ENCODE measurements at places on chromosomes 6 and 20. TPM values are rescaled to one million over a fixed set of nuclear protein-coding genes. Genes with fewer than 3 reads are reported as not detected.

GRCh38 chr20:24785141-24786110, 163.6 kb upstream of the CST7 start:
- no peaks in the 10 kb centered on the region for H3K4me1 ChIP-seq
- H3K27me3 ChIP-seq, result no peaks in the 10 kb centered on the region
- DNase-seq, result no peak

- H3K4me3 ChIP-seq, result no peak overlapping the region
- H3K36me3 ChIP-seq, result no peaks in the 10 kb centered on the region
- no peak for DNase-seq
- H3K27ac ChIP-seq, result no peak overlapping the region
- no peaks in the 10 kb centered on the region for H3K4me1 ChIP-seq
- H3K27me3 ChIP-seq, result no peaks in the 10 kb centered on the region
Measured at GRCh38 chr6:44036196-44036595, 91.1 kb downstream of the MRPL14 start.

GRCh38 chr6:57127763-57128162, 37.8 kb downstream of the ZNF451 start:
- H3K4me3 ChIP-seq, result no peak overlapping the region
- H3K36me3 ChIP-seq, result peaks cover 18% of the 10 kb centered on the region
- H3K4me1 ChIP-seq, result no peaks in the 10 kb centered on the region
- H3K27ac ChIP-seq, result no peak overlapping the region

- H3K36me3 ChIP-seq, result no peaks in the 10 kb centered on the region
- no peak for DNase-seq
- no peak overlapping the region for H3K4me3 ChIP-seq
- H3K27ac ChIP-seq, result no peak overlapping the region
- H3K27me3 ChIP-seq, result no peaks in the 10 kb centered on the region
- H3K4me1 ChIP-seq, result no peaks in the 10 kb centered on the region
Measured at GRCh38 chr6:9517806-9518205, 897.1 kb downstream of the TFAP2A start.

DNA sequence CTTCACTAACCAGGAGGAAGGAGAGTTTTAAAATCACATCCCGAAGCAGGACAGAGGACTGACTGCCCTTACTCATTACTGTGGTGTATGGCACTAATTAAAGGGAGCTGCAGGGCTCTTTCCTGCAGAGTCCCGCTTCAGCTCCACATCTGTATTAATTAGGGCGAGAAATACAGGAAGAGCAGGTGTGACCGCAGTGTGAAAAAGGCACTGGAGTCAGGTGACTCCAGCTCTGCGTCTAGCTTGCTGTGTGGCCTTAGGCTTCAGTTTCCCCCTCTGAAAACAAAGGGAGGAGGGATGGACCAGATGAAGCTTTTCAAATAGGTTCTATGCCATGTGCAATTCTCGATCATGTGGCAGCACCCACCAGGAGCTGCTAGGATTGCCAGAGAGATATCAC, 34.0 kb downstream of the KIAA1755 start:
- H3K27ac ChIP-seq, result no peak overlapping the region
- H3K36me3 ChIP-seq, result no peaks in the 10 kb centered on the region
- H3K4me1 ChIP-seq, result no peaks in the 10 kb centered on the region
- peaks cover 3% of the 10 kb centered on the region for H3K27me3 ChIP-seq
- no peak overlapping the region for H3K4me3 ChIP-seq
- DNase-seq, result no peak

GRCh38 chr6:53862662-53863462, 68.1 kb downstream of the LRRC1 start:
- H3K4me3 ChIP-seq, result no peak overlapping the region
- DNase-seq, result no peak
- no peaks in the 10 kb centered on the region for H3K4me1 ChIP-seq
- H3K36me3 ChIP-seq, result no peaks in the 10 kb centered on the region
- no peaks in the 10 kb centered on the region for H3K27me3 ChIP-seq

DNA sequence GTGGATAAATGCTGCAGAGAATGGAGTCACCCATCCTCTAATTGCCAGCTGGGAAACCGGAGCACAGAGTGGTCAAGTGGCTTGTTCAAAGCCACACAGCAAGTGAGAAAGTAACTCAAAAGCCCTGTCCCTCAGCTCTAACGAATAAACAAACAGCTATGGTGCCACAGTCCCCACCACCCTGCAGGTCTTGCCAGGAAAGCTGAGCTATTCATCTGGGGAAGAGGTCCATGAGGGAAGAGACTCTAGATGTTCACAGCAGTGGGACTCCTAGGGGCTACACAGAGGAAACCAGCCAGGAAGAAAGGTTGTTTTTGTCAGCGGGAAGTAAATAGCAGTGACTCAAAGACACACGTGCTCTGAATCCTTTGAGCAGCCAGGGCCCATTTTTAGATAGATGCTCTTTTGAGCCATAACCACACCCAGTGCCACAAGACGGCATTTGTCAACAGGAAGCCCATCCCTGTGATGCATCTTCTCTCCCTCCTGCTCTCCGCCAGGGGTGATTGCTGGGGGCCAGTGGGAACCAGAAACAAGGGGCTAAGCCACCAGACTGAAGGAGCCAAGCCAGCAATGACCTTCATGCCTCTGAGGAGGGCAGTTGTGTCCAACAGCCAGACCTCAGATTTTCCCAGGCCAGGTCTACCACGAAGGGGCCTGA, 32.4 kb upstream of the TCP11 start:
- H3K36me3 ChIP-seq, result no peaks in the 10 kb centered on the region
- no peaks in the 10 kb centered on the region for H3K27me3 ChIP-seq
- H3K4me1 ChIP-seq, result peaks cover 9% of the 10 kb centered on the region

- no peak overlapping the region for H3K4me3 ChIP-seq
- H3K4me1 ChIP-seq, result no peaks in the 10 kb centered on the region
- no peaks in the 10 kb centered on the region for H3K36me3 ChIP-seq
- no peak for DNase-seq
- no peak overlapping the region for H3K27ac ChIP-seq
Measured at GRCh38 chr20:2242678-2243077, 53.1 kb upstream of the TGM3 start.

DNA sequence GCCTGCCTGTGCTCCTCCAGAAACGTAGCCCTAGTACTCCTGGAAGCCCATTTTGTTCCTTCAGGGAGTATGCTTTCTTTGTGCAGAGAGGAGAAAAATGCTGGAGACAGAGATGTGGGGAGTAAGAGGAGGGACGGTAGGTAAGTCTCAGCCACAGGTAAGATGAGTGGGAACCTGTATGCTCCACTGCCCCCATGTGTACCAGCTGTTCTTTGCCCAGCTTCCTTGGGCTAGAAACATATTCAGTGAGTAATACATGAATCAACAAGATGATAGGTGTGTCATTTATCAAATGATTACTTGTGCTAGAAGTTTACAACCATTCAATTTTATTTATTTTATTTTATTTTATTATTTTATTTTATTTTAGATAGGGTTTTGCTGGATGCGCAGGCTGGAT, 13.6 kb upstream of the CEP85L start:
- peak overlapping the region; percentile 82 for H3K27ac ChIP-seq
- H3K36me3 ChIP-seq, result peaks cover 18% of the 10 kb centered on the region
- H3K4me1 ChIP-seq, result peaks cover 13% of the 10 kb centered on the region

GRCh38 chr20:41540918-41541317, 77.3 kb downstream of the CHD6 start:
- H3K4me3 ChIP-seq, result no peak overlapping the region
- no peak for DNase-seq
- H3K36me3 ChIP-seq, result peaks cover 10% of the 10 kb centered on the region
- no peaks in the 10 kb centered on the region for H3K4me1 ChIP-seq

GRCh38 chr6:156167625-156168071, 609.5 kb upstream of the ARID1B start:
- no peaks in the 10 kb centered on the region for H3K36me3 ChIP-seq
- H3K27ac ChIP-seq, result peak overlapping the region; percentile 29
- peaks cover 6% of the 10 kb centered on the region for H3K4me1 ChIP-seq
- peak overlapping the region; percentile 19 for H3K4me3 ChIP-seq
- DNase-seq, result no peak

GRCh38 chr20:41413169-41413568, 46.6 kb upstream of the EMILIN3 start:
- H3K4me1 ChIP-seq, result peaks cover 13% of the 10 kb centered on the region
- H3K36me3 ChIP-seq, result peaks cover 93% of the 10 kb centered on the region
- H3K27ac ChIP-seq, result no peak overlapping the region
- H3K4me3 ChIP-seq, result no peak overlapping the region

DNA sequence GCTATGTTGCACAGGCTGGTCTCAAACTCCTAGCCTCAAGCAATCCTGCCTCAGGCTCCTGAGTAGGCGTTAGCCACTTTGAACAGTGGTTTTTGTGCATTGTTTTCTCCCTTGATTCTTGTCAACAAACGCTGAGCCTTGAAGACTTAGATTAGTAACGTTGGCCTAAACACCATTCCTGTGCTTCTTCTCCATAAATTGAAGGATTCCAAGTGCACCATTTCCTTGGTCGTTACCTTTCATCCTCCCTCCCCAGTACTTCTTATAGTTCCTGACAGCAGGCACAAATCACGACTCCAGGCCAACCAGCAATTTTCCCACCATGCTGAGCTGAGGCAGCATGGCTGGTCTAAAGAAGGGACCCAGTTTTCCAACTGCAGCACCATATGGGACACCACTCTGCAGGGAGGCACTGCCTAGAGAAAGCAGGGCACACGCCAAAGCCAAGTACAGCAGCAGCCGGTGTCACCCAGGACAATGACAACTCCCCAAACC, 8.9 kb downstream of the RPS10 start:
- H3K4me1 ChIP-seq, result peaks cover 6% of the 10 kb centered on the region
- H3K36me3 ChIP-seq, result peaks cover 53% of the 10 kb centered on the region
- H3K4me3 ChIP-seq, result no peak overlapping the region
- H3K27me3 ChIP-seq, result no peaks in the 10 kb centered on the region

- no peaks in the 10 kb centered on the region for H3K4me1 ChIP-seq
- H3K36me3 ChIP-seq, result no peaks in the 10 kb centered on the region
- no peak for DNase-seq
- no peak overlapping the region for H3K27ac ChIP-seq
- H3K4me3 ChIP-seq, result no peak overlapping the region
- H3K27me3 ChIP-seq, result no peaks in the 10 kb centered on the region
Measured at GRCh38 chr20:41304002-41304401, 13.5 kb downstream of the ZHX3 start.

GRCh38 chr6:109164331-109164730, 69.0 kb downstream of the CEP57L1 start:
- DNase-seq, result no peak
- H3K4me1 ChIP-seq, result no peaks in the 10 kb centered on the region
- no peak overlapping the region for H3K4me3 ChIP-seq
- H3K27me3 ChIP-seq, result no peaks in the 10 kb centered on the region

DNA sequence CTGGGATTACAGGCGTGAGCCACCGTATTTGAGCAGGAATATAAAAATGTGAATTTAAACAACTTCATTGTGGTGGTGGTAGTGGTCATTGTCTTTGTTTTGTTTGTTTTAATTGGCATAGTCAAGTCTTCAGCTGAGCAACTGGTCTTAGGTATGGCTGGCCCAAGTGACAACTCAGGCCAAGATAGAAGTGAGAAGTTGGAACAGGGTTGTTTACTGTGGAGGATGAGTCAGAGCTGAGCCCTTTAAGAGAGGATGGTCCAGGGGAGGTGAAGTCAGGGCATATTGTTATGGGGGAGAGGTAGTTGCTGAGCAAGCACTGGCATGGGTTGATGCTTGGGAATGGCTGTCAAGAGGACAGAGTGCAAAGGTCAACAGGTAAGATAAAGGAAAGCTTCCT, 308.2 kb downstream of the FARS2 start:
- H3K27me3 ChIP-seq, result no peaks in the 10 kb centered on the region
- H3K4me1 ChIP-seq, result no peaks in the 10 kb centered on the region
- H3K4me3 ChIP-seq, result no peak overlapping the region

DNA sequence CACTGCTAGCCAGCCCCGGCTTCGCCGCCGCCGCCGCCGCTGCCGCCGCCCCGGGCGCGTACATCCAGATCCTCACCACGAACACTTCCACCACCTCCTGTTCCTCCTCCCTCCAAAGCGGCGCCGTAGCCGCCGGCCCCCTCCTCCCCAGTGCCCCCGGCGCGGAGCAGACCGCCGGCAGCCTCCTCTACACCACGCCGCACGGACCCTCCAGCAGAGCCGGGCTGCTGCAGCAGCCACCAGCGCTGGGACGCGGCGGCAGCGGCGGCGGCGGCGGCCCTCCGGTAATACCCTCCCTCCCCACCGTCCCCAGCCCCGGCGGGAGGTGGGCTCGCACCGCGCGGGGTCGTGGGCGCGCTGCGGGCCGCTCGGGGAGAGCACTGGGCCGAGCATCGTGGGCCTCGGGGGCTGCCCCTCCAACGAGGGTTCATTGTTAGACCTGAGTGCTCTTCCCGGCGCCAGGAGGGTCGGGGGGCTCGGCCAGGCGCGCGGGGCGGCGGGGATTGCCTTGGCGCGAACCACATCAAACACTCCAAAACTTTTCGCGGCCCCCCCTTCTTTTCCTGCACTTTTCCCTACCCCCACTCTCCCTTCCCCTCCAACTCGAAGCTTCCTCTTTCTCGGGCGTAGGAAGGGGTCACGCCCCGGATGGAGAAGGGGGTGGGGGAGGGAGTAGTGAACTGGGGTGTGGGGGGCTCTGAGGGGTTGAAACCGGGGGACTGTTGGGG, 827 bp downstream of the E2F3 start:
- peak; percentile 20 for DNase-seq
- H3K4me3 ChIP-seq, result peak overlapping the region; percentile 74

DNA sequence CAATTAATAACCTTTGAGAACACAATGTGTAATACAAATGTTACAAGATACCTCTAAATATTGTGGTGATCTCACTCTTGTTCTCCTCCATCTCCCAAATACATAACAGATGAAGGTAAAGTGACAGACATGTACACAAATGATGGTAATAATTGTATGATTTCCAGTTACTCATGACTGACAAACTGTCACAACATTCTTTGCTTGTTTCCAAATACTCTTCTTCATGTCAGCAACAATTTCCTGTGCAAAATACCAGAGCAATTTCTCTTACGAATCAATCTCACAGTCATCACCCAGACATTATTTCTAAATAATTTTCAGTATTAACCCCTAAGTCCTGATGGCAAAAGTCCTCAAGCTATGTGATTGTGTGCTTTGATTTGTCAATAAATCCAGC, 92.9 kb downstream of the RPS12 start:
- no peaks in the 10 kb centered on the region for H3K4me1 ChIP-seq
- no peaks in the 10 kb centered on the region for H3K27me3 ChIP-seq
- no peaks in the 10 kb centered on the region for H3K36me3 ChIP-seq
- H3K27ac ChIP-seq, result no peak overlapping the region
- no peak overlapping the region for H3K4me3 ChIP-seq

GRCh38 chr20:47319517-47320252, 36.8 kb downstream of the ZMYND8 start:
- H3K4me3 ChIP-seq, result no peak overlapping the region
- no peak overlapping the region for H3K27ac ChIP-seq
- H3K36me3 ChIP-seq, result peaks cover 6% of the 10 kb centered on the region
- peaks cover 60% of the 10 kb centered on the region for H3K4me1 ChIP-seq
- H3K27me3 ChIP-seq, result no peaks in the 10 kb centered on the region

The TRIM10 gene
- total RNA-seq, result not detected

The TEAD3 gene
- total RNA-seq, result not detected

The ATP6V1G2 gene
- 3.3 TPM for total RNA-seq

The RPS6KA2 gene
- 6.2 TPM for total RNA-seq

The YWHAB gene
- total RNA-seq, result 167 TPM

The POM121L2 gene
- total RNA-seq, result not detected

The CDSN gene
- total RNA-seq, result not detected

The ENPP3 gene
- total RNA-seq, result 0.22 TPM

The TRIM31 gene
- not detected for total RNA-seq

The BTNL2 gene
- not detected for total RNA-seq

The EPB41L1 gene
- 0.19 TPM for total RNA-seq

The LY6G5C gene
- 0.49 TPM for total RNA-seq

The PAK5 gene
- not detected for total RNA-seq

The DDO gene
- total RNA-seq, result not detected

The STMND1 gene
- total RNA-seq, result not detected

The SPATA25 gene
- total RNA-seq, result 0.49 TPM

The DHX16 gene
- 16.1 TPM for total RNA-seq

The FAM162B gene
- total RNA-seq, result not detected

The SYCP2 gene
- total RNA-seq, result 4.6 TPM

The DZANK1 gene
- 1.9 TPM for total RNA-seq

The ZBTB46 gene
- 0.34 TPM for total RNA-seq
